ENCODE measurements at places on chromosomes 7 and 10.

DNA sequence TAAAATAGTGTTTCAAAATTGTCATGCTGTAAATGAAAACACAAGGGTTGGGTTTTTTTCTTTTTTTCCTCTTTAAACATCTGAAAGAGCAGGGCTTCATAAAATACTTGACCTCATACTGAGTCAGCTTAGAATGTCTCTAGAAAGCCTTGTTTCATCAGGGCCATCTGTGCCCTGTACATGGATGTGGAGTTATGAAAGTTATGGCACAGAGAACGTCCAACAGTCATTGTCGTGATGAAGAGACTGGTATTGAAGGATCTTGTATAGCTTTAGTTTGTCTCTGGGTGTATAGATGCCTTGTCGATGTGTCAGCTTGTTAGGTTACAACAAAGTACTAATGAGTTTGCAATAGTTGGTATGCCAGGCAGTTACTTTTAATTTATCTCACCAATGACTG is 127.3 kb downstream of the FAM204A start:
- no peak for DNase-seq

- DNase-seq, result no peak
These were observed 150.1 kb downstream of the CACNA2D1 start for GRCh38 chr7:82293467-82293866.

DNA sequence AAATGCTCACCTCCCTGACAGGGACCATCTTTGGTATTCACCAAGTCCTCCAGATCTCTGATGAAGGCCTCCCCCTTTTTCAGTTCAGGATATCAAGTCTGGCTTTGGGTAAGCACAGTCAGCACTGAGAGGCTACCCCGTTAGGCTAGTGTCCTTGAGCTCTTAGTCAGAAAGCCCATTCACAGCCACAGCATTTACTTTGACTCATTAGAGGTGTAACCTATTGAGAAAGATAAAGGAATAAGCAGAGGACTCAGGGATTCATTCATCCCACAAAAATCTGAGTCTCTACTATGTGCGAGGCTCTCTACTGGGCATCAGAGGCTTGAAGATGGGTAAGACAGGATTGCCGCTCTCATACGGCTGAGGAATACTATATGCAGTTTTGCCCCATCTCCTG is 14.0 kb upstream of the RAMP3 start:
- peak; percentile 49 for DNase-seq

DNA sequence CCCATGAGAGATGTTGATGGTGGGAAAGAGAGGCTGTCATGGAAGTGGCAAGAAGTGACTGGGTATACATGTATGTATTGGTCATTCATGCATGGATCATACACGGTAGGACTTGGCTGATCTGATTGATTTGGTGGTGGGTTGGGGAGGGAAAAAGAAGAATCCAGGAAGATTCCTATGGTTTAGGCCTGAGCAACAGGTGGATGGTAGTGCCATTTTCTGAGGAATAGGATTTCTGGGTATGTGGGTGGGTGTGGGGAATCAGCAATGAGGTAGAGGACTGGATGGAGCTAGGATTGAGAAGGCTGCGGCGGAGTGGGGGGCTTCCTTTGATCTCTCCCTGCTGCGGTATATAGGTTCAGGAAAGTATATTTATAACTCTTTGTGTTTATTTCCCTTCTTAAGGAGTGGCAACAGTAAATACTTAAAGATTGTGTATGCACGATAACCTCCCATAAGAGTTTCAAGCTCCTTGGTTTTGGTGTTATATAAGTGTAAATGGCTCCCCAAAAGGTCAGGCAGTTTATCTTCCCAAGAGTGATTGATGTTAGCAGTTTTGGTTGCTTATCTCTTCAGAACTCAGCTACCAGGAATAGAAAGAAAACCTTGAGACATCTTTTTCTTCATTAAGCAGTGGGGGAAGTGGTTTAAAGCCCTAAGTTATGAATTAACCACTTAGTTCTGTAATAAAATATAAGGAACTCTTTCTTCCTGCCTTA is 100.1 kb downstream of the LSMEM1 start:
- no peak for DNase-seq

DNA sequence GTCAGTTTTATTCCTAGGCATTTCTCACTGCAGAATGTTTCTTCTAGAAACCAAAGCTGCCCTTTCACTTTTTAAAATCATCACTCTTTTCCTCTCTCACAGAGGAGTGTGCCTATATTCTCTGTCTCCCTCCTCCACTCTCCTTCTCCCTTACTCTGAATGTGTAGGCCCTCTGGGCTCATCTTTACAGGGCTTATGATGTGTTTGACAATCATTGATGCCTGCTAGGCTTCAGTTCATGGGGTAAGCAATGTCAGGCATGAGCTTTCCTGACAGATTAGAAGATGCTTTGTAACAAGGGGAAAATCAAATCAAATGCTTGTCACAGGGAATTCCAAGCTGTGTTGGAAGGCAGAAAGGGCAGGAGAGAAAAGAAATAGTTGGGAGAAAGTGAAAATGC is 742.9 kb downstream of the SORCS3 start:
- DNase-seq, result no peak

GRCh38 chr7:14507617-14508016 is 394.9 kb downstream of the DGKB start:
- peak; percentile 19 for DNase-seq

GRCh38 chr7:39407723-39408122 is 158.5 kb upstream of the YAE1 start:
- no peak for DNase-seq

DNA sequence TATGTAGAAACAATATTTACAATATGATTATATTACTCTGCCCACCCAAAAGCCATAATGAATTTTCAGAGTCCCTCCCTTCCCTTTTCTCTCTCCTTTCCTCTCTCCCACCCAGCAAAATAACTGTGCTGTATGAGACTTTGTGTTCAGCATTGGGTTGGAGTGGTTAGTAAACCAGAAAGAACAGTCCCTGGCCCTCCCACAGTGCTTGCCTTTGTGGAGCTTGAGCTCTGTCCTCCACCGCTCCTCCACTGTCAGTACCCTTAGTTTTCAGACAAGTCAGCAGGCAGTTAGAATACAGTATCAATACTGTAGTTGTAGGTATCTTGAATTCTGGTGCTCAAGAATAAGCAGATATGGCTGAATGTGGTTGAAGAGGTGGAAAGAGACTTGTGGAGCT is 92.7 kb downstream of the CDK14 start:
- no peak for DNase-seq

- no peak for DNase-seq
These were observed 27.2 kb downstream of the ADCYAP1R1 start for GRCh38 chr7:31079126-31079823.

- DNase-seq, result no peak
These were observed 47.8 kb upstream of the SLF2 start for GRCh38 chr10:100864978-100865377.

DNA sequence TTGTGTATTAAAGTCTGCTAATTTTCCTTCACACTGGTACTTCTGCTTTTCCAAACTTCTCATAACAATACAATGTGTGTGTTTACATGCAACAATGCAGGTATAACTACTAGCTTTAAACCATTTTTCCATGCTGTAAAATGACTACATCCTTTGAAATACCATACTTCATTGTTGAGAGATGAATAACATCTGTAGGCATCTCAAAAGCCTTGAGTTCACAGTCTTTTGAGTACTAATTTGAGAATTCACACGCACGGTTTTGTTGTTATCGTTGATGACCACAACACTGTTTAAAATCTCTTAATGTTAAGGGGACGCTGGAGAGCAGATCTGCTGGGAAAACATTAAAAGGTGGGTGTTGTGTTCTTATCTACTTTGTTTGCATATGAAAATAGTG is 37.4 kb downstream of the SEMA3A start:
- DNase-seq, result no peak

DNA sequence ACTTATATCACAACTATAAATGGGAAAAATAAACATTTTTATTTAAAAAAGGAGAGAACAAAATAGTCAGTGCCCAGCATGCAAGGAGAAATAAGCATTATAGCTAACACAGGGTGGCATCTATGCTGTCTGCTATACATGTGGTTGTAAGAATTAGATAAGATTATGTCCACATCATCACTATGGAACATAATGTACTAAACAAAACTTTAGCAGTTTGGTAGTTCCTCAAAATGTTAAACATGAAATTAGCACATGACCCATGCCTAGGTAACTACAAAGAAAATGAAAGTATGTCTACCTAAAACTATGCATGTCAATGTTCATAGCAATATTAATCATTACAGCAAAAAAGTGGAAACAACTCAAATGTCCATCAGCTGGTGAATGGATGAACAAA is 28.7 kb upstream of the RUFY2 start:
- no peak for DNase-seq

DNA sequence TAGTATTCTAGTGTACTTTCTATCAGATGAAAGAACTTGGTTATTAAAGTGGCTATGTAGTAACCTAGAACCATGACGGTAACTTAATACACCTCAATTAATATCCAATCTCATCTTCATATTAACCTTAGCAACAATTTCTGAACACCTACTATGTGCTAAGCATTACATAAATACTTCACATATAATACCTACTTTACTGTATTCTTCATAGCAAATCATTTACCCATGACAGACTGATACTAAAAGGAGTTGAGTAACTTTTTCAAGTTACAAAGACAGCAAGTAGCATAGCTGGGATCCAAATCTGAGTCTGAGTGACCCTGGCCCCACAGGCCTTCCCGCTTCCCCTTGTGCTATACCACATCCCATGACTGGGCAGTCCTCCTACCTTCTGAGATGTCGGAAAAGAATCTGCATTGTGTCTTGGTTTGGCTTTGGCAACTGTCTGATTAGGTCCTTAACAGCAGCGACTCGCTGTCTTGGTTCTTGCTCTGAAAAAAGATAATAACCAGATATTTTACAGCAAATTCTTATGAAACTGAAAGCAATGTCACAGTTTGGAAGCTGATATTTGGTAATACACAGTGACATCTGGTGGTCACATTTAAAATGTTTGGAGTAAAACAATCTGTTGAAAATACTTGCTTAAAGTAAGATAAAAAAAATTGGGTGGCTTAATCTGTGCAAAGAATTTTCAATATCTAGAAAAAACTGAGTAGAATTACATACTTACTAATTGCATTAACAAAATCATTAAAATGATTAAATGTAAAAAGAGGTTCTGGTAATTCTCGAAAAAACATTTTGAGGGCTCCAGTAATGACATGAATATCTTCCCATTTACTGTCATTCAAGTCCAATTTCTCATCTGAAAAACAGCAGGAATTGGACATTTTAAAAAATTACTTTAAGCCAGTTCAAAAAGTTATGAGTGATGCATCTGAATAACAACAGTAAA is 120.1 kb downstream of the ARHGAP12 start:
- DNase-seq, result peak; percentile 6
